GF-D8 (cell line): ENCODE measurements at places on chromosomes 16 and 17.

DNA sequence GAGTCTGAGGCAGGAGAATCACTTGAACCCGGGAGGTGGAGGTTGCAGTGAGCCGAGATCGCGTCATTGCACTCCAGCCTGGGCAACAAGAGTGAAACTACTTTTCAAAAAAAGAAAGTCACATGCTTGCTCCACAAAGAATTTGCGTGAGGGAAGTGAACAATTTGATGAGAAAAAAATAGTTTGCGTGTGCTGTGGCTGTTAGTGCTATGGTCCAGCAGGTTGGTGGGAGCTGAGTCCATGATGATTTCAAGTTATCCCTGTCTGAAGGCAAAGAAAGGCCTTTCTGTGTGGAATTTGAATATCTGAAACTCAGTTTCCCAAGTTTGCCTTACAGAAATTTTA is 21.0 kb downstream of the PRCD start:
- no peak for DNase-seq

DNA sequence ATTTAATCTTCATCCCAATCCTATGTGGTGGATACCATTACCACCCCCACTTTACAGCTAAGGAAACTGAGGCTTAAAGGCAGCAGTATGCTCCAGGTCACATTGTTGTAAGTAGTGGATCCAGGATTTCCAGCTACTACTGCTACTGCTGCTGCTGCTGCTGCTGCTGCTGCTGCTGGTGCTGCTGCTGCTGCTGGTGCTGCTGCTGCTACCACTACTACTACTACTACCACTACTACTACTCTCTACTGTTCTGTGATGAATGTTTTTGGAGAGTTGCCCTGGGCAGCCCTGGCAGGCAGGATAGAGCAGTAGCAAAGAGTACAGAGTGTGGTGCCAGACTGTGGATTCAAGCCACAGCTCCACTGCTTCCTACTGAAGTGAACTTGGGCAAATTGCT is 49.3 kb upstream of the SLC12A3 start:
- no peak for DNase-seq

- no peak for DNase-seq
These were observed 26.5 kb downstream of the DUSP14 start for GRCh38 chr17:37516127-37516571.

DNA sequence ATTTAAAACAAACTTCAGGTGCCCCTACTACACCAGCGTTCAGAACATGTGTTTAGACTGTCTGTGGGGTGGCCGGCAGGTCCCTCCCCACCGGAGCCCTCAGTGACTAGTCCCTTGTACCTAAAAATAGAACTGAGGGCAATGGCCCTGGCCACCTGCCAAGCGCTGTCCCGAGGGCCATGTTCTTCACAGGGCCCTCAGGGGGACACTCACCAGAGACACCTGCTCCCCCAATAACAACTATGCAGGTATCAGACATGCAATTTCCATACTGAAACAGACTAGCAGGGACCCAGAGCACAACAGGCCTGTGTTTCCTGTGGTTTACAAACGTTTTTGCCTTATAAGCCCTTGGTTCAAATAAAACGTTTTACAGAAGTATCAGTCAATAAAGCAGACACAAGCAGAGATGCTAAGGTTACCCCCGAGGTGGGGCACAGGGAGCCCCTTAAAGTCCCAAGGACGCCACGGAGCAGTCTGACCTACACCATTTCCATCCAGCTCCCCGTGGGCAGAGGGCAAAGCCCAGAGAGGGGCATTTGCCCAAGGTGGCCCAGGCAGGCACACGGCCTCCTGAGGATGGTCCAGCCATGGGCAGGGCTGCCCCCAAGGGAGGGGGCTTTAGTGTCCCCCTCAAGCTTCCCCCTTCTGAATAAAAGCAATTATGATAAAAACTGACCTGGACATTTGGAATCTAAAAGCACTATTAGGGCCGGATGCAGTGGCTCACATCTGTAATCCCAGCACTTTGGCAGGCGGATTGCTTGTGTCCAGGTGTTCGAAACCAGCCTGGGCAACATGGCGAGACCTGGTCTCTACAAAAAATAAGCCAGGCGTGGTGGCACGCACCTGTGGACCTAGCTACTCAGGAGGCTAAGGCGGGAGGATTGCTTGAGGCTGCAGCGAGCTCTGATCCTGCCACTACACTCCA is 896 bp upstream of the MYLK3 start:
- no peak for DNase-seq

DNA sequence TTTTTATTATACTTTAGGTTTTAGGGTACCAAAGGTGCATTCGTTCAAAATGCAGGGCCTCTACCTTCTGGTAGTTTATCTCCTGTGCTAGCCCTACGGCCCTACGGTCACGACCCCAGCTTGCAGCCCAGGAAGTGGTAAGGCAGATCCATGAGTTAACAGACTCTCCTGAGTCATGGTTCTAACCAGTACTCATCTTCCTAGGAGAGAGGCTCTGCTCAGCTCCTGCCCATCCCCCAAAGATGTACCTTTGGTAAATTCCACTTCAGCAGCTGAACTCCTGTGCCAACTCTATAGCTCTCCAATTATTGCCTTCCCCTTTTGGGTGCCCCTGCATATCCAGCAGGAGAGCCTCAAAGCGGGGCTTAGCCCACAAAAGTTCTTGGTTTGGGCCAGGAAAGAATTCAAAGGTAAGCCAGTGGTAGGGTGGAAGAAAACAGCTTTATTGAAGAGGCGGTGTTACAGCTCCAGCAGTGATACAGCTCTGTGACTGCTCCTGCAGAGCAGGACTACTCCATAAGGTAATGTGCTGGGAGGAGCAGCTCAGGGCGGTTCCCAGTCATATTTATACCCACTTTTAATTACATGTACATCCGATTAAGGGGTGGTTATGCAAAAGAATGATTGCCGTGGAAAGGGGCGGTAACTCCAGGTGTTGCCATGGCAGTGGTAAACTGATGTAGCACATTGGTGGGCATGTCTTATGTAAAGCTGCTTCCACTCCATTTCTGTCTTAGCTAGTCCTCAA is 241.4 kb downstream of the PMP22 start:
- no peak for DNase-seq

GRCh38 chr17:6996256-6997011 is 585 bp downstream of the ALOX12 start:
- DNase-seq, result no peak
